NCI-H2171 treated with DMSO at 0.1 percent for 48 hours (cell line): ENCODE measurements at places on chromosomes 4 and X.

DNA sequence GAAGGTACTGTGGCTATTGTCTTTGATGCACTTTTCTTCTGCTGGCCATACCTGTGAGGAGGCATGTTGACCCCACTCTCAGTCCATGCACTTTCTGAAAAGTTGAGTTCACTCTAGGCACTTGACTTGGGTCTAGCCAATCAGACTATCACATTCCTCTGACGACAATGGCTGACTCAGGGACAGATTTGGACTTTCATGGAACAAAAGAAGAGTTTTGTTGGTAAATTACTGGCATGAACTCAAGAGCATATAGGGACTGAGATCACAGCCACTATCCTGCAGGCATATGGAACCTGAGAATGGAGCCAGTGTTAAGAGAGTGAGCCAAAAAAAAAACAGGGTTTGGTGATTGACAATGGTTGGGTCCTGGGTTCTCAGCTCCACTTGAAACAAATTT, 24.6 kb upstream of the CXCL6 start:
- no peak for DNase-seq

- no peak for DNase-seq
These were observed 62.9 kb upstream of the FMR1 start for GRCh38 chrX:147848543-147849443.

- DNase-seq: no peak
These were observed 51.6 kb upstream of the WDR1 start for GRCh38 chr4:10168151-10168550.

DNA sequence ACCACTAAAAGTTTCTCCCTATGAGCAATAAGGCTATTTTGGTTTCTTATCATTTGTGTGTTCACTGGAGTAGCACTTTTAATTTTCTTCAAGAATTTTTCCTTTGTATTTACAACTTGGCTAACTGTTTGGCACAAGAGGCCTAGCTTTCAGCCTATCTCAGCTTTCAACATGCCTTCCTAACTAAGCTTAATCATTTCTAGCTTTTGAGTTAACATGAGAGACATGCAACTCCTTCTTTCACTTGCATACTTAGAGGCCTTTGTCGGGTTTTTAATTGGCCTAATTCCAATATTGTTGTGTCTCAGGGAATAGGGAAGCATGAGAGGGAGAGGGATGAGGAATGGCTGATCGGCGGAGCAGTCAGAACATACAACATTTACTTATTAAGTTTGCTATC, 349.8 kb downstream of the OPHN1 start:
- DNase-seq: no peak

DNA sequence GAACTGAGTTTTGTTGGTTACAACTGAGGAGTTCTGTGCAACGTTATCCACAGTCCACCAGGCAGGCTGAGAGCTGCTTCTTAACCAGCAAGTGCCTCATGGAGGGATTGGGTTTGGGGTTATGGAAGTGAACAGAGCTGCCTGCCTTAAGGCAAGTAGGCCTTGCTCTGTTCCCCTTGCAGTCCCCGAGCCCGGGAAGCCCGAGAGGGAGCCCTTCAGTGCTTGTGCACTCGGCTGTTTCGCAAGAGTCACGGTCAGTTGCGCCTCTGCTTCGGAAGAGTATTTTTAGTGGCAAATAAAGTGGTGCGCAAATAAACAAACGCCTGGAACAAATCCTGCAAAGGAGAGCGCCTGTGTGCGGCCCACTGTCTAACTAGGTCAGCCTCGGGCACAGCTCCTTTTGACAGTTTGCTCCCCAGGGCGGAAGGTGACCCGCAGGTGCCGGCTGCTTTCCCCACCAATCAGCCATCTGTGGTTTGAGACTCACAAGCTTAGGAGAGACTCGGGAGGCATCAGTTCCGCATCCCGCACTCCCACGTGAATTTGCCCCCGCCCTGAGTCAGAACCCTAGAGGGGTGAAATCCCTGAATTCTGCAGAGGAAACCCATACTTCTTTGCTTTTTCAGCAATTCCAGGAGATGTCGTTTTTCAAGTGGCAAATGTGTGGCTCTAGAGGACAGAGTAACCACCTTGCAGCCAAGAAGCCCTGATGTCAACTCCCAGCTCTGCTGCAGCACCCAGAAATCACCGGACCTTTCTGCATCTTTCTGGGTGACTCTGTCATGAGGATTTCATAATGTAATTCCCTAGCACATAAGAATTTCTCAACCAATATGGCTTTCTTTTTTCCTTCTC, 56.8 kb downstream of the LGI2 start:
- DNase-seq: no peak

GRCh38 chr4:159041054-159042034, 61.5 kb upstream of the RAPGEF2 start:
- no peak for DNase-seq

- DNase-seq: no peak
These were observed 37.9 kb upstream of the FGFBP2 start for GRCh38 chr4:16000708-16001483.

DNA sequence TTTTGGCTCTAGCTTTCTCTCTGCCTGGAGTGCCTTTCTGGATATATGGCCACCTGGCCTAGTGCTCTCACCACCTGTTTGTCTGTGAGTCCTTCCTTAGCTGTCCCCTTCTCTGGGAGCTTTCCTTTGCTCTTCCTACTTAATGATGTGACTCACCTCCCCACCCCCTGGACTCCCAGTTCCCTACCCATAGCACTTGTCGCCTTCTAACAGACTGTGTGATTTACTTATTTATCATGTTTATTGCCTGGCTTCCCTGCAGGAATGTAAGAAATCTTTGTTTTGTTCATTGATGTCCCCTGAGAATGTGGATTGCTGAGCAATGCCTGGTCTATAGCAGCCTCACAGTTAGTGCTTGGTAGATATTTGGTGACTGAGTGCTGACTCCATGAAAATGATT, 18.9 kb downstream of the ADD1 start:
- DNase-seq: no peak

- DNase-seq: no peak
These were observed 22.6 kb upstream of the CD38 start for GRCh38 chr4:15755321-15756155.

- no peak for DNase-seq
These were observed 96.5 kb upstream of the PACRGL start for GRCh38 chr4:20603671-20604313.

GRCh38 chr4:23876418-23877089, 13.3 kb downstream of the PPARGC1A start:
- DNase-seq: no peak

DNA sequence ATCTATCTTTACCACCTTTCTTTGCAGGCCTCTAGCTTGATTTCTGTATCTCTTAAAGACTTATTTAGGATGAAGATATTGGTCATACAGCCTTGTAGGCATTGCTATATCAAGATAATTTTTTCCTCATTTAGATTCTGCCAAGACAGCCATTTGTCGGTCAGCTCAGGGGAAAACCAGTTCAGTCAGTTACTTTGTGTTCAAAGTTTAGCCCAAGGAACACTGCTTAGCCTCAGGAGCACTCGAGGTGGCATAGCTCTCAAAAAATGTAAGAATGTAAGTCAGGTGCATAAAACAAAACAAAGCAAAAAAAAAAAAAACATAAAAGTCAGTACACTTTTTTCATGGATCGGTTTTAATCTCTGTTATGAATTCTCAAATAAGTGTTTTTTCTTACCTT, 43.4 kb downstream of the NRK start:
- DNase-seq: no peak

GRCh38 chr4:7027284-7027683, 15.9 kb upstream of the TADA2B start:
- DNase-seq: no peak

DNA sequence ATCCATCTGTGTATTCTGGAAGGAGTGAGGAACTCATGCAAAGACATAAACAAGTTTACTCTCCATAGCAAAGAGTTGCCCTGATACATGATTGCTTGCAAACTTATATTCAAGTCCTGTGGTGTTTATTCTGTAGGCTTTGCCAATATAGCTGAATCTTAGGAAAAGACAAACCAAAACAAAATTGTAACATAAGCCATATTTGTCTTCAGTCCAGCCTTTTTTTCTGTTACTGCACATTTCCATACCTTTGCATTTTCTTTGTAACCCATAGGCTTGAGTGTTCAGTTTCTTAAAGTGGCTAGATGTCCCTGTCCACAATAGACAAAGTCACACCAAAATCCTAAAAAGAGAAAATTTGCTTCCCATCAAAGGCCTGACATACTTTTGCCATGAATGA, 120.4 kb downstream of the PPARGC1A start:
- DNase-seq: no peak

DNA sequence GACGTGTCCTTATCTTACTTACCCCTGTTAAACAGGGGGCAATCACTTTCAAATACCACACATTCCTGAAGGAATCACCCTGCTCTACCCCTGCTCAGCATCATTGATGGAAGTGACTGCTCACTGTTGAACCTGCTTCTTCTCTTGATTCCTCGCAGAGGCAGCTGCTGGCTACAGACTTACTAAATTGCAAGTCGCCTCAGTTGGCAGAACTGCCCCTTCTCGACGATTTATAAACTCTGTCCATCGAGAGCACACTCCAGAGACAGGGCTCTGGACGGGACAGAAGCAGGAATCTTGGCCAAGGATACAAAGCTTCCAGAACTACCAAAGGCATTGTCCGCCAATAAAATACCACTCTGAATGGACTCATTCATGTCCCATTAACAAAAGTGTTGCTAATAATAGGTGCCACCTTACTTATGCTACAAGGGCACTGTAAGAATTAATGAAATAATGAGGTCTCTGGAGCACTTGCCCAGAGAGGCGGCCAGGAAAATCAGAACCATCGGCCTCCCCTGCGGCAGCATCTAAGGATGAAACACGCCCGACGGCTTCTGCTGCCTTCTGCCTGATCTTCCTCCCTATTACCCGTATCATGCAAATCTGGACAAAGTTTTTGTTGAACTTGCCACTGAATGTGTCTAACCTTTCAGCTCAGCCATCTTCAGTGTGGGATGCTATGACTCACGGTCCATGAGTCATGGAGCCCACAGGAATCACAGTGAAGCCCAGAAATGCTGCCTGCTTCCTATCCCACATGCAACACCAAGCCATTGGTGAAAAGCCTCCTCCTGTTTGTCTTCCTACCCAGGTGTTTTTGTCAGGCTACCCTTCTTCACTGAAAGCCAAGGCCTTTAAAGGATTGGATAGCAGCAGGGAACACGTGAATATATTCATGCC, 164.9 kb downstream of the MAML3 start:
- DNase-seq: no peak

- DNase-seq: no peak
These were observed 31.7 kb downstream of the MAD2L1 start for GRCh38 chr4:120034913-120035312.

GRCh38 chrX:153551135-153551534, 33.7 kb downstream of the ATP2B3 start:
- DNase-seq: no peak

- no peak for DNase-seq
These were observed 119.2 kb downstream of the NHS start for GRCh38 chrX:17494216-17494615.

GRCh38 chr4:20433097-20433705, 181.5 kb downstream of the SLIT2 start:
- no peak for DNase-seq

DNA sequence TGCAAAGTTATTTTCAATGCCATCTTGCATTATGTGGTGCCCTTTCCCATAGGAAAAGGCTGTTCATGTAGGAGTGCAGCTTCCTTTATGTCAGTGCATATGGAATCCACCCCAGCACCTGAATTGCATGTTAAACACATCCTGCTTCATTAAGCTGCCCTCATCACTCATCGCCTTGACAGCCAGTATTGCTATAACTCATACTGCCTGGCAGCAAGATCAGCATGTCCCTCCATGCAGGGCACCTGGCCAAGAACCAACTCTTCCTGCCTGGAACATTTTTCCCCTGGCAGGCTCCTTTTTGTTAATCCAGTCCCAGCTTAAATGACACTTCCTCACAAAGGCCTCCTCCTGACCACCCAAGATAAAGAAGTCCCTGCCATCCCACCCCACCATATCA, 23.5 kb upstream of the CA5B start:
- DNase-seq: peak; percentile 61

- peak; percentile 43 for DNase-seq
These were observed 94.3 kb downstream of the DDIT4L start for GRCh38 chr4:100095729-100096595.

GRCh38 chr4:3365326-3365725, 72.5 kb downstream of the RGS12 start:
- no peak for DNase-seq

DNA sequence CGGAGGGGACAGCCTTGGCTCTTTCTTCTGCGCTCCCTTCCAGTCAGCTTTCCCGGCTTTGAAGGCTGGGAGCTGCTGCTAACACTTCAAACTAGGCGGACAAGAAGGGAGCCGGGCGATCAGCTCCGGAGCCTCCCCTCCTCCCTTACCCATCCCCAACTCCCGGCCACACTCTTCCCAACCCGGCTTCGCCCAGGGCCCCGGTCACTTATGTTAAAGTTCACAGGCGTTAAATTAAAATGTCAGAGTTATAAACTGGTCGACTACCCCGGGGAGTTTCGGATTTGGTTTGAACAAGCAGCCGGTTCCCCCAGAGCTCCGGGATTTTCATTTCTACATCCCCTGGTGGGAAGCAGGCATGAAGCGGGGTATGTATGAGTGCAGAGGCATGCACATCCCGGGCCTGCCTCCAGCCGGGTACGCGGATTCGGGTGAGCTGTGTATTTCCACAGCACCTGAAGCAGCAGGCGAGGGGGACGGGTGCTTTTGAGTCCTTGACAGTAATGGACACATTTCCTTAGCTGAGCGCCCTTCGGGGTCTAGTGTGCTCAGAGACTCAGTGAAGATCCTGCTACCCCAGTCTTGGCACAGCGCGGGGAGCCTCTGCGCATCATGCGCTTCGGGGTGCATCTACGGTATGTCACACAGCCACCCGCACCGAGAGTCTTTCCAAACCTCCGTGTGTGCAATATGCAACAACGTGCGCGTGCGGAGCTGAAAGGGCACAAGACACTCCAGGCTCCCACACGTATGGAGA, 880 bp downstream of the UNC5C start:
- DNase-seq: no peak

GRCh38 chr4:130074096-130074495, 978.1 kb downstream of the C4orf33 start:
- DNase-seq: no peak

DNA sequence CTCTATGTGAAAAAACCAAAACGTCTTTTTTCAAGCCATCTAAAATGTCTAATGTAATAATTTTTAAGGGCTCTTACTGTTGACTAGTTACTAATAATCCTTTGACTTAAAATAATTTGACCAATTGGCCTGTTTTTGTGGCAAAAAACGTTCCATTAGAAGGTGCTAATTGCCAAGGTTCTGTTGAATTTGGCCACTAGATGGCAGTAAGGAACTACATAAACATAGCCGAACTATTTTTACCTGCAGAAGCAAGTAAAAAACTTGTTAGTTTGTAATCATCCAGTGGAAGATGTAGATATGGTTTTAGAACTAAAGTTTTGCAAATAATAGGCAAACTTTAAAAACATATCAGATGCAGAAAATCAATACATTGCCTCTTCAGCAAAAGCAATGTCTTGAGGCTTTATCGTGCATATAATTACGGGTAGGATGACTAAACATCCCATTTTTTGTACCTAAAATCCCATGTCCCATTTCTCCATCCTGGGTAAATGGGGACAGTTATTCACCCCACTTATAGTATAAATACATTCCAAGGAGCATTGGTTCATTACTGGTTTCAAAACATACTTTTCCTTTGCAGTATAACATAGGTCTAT, 57.6 kb downstream of the PROM1 start:
- DNase-seq: peak; percentile 37

- DNase-seq: no peak
These were observed 123.1 kb upstream of the GRIA3 start for GRCh38 chrX:123060986-123061385.

- DNase-seq: no peak
These were observed 580.4 kb downstream of the ANKRD50 start for GRCh38 chr4:124132161-124132560.
